ENCODE measurements at places on chromosomes 11 and 22. TPM values are rescaled to one million over a fixed set of nuclear protein-coding genes. Genes with fewer than 3 reads are reported as not detected.

DNA sequence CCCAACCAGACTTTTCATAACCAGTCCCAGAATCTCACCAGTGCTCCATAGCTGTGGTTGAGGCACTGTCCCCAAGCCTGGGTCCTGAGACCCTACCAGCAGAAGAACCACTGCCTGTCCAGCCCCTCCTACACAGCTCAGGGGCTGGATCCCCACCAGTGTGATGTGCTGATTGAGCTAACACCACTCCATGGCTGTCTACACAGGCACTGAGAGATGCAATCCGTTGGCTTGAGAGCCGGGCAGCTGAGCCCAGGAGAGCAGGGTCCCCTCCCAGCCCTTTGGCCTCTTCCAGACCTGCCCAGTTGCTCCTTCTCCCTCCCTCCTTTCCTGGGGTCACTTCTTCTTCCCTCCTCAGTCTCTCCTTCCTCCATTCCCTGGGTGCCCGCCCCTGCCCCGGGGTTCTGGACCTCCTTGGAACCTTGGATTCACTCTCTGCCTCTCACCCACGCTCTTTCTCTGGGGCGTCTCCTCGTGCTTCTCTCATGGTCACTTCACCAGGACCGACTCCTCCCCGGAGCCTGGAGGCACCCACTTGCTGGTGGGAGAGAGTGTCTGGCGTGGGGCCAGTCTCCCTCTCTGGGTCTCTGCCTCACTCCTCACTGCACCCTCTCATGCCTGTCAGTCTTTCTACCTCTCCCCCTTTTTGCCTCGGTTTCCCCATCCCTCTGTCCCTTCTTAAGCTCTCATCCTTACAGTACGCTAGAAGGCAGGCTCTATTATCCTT, 706 bp upstream of the SCYL1 start:
- peak overlapping the region; percentile 91 for H3K27ac ChIP-seq
- H3K4me1 ChIP-seq: peaks cover 40% of the 10 kb centered on the region
- no peaks in the 10 kb centered on the region for H3K36me3 ChIP-seq

DNA sequence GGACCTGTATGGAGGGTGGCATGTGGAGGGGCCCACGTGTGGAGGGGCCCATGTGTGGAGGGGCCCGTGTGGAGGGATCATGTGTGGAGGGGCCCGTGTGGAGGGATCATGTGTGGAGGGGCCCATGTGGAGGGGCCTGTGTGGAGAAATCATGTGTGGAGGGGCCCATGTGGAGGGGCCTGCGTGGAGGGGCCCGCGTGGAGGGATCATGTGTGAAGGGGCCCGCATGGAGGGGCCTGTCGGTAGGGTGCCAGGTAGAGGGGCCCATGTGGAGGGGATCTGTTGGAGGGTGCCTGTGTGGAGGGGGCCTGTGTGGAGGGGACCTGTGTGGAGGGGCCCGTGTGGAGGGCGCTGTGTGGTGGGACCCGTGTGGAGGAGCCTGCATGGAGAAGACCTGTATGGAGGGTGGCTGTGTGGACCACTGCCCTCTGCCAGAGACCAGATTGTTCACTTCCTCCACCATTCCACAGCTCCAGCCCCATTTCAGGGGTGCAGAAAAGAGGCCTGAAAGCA, 47.0 kb downstream of the IGLL5 start:
- peaks cover 4% of the 10 kb centered on the region for H3K27me3 ChIP-seq
- H3K36me3 ChIP-seq: no peaks in the 10 kb centered on the region
- no peak for DNase-seq
- peaks cover 9% of the 10 kb centered on the region for H3K4me1 ChIP-seq
- H3K27ac ChIP-seq: no peak overlapping the region
- H3K4me3 ChIP-seq: no peak overlapping the region

KRTAP5-7 gene
- total RNA-seq: not detected

DNA sequence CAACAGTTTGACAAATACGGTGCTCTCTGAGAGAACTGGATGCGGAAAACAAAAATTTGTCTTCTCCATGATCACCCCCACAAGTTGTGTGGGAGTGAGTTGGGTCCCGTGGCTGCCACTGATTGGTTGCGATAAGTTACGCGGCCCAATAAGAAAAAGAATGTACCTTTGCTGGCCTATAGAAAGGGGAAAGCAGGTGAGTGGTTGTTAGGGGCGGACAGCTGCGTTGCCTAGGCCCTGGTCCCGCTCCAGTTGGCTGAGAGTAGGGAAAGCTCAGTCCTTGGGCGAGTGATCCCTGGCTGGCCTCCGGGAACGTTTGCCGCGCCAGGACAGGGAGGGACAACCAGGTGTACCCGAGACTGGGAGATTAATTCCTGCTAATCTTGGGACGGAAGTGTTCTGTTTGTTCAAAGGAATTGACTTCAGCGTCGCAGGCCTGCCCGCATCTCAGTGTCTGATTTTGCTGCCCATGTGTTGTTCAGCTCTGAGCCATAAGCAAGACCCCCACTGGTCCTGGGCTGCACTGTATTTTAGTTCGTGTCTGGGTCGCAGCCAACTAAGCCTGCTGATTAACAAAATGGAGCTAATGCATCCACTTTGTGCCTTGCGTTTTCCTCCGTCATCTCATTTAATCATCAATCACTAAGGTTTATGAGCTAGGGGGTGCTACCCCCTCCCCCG, 773 bp upstream of the SYVN1 start:
- H3K27me3 ChIP-seq: no peaks in the 10 kb centered on the region
- H3K4me1 ChIP-seq: peaks cover 32% of the 10 kb centered on the region
- peak overlapping the region; percentile 100 for H3K27ac ChIP-seq
- DNase-seq: peak; percentile 76
- peak overlapping the region; percentile 98 for H3K4me3 ChIP-seq

DNA sequence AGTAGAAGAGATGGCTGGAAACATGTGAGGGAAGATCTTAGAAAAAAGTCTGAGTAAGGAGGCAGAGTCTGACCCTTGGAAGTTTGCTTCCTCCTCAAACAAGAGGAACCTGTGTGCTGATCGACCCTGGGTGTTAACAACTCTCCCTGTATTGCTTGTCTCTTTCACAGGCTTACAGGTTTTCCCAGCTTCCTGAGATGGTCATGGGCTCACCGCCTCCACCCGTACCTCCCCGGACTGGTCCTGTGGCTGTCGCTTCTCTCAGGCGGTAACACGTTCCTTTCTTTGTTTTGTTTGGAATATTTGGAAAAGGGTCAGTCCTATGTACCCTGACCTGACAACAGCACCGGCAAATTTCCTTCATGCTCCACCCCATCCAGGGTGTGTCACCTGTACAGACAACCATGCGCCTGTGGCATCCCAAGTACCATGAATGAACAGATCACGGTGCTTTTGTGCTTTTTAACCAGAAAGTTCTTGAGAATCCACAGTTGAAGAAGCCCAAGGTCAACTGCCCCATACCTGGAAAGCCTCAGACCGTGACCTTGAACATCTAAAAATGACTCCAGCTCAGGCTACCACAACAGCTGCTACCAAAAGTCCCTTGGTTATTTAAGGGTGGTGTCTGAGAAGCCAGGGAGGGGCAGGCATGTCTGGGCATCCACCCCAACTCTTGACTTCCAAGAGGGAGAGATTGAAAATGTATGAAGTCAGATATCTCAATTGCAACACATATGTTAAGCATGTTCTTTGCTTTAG, 44.6 kb downstream of the C11orf91 start:
- peaks cover 2% of the 10 kb centered on the region for H3K36me3 ChIP-seq
- DNase-seq: no peak
- H3K27ac ChIP-seq: no peak overlapping the region
- H3K27me3 ChIP-seq: peaks cover 64% of the 10 kb centered on the region
- H3K4me1 ChIP-seq: peaks cover 3% of the 10 kb centered on the region
- no peak overlapping the region for H3K4me3 ChIP-seq

DNA sequence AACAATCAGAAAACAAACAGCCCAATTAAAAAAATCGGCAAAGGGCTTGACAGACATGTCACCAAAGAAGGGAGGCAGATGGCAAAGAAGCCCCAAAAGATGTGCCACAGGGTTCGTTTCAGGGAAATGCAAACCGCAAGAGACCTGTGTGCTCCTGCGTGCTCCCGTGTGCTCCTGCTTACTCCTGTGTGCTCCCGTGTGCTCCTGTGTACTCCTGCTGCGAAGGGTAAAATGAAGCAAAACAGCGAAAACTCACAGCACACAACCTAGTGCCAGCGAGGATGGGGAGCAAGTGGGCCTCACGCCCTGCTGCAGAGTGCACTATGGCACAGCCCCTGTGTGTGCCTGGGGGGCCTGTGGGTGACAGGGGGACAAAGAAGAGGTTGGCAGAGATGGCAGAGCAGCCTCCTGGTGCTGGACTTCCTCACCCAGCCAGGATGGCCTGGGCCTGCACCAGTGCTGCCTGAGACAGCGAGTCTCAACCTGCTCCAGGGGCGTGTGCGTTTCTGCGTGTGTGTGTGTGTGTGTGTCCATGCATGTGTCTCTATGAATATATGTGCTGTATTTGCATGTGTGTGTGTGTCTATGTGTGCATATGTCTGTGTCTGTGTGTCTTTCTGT, 14.0 kb downstream of the ASCL2 start:
- no peak for DNase-seq
- H3K4me3 ChIP-seq: no peak overlapping the region
- H3K27ac ChIP-seq: no peak overlapping the region

- no peaks in the 10 kb centered on the region for H3K4me1 ChIP-seq
- H3K27me3 ChIP-seq: no peaks in the 10 kb centered on the region
- no peak overlapping the region for H3K4me3 ChIP-seq
- no peak overlapping the region for H3K27ac ChIP-seq
Measured at GRCh38 chr22:29517215-29517908, 36.2 kb downstream of the THOC5 start.

DNA sequence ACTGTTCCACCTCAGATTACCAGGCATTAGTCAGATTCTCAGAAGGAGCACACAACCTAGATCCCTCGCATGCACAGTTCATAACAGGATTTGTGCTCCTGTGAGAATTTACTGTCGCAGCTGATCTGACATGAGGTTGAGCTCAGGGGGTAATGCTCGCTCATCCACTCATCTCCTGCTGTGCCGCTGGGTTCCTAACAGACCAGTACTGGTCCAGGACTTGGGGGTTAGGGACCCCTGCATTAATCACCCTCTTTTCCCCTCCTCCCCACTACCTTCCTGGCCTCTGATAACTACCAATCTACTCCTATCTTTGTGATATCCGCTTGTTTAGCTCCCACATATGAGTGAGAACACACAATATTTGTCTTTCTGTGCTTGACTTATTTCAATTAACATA, 83.5 kb upstream of the FSHB start:
- no peak overlapping the region for H3K4me3 ChIP-seq
- H3K27ac ChIP-seq: no peak overlapping the region
- no peaks in the 10 kb centered on the region for H3K4me1 ChIP-seq
- H3K27me3 ChIP-seq: peaks cover 10% of the 10 kb centered on the region
- H3K36me3 ChIP-seq: no peaks in the 10 kb centered on the region
- no peak for DNase-seq

- peaks cover 10% of the 10 kb centered on the region for H3K4me1 ChIP-seq
- no peaks in the 10 kb centered on the region for H3K27me3 ChIP-seq
- DNase-seq: no peak
- H3K4me3 ChIP-seq: no peak overlapping the region
- H3K27ac ChIP-seq: no peak overlapping the region
Measured at GRCh38 chr11:106063009-106063408, 14.1 kb downstream of the KBTBD3 start.

GRCh38 chr11:32511926-32512325, 71.7 kb upstream of the EIF3M start:
- H3K4me1 ChIP-seq: peaks cover 2% of the 10 kb centered on the region
- H3K36me3 ChIP-seq: no peaks in the 10 kb centered on the region
- DNase-seq: no peak
- no peak overlapping the region for H3K27ac ChIP-seq
- no peak overlapping the region for H3K4me3 ChIP-seq

DNA sequence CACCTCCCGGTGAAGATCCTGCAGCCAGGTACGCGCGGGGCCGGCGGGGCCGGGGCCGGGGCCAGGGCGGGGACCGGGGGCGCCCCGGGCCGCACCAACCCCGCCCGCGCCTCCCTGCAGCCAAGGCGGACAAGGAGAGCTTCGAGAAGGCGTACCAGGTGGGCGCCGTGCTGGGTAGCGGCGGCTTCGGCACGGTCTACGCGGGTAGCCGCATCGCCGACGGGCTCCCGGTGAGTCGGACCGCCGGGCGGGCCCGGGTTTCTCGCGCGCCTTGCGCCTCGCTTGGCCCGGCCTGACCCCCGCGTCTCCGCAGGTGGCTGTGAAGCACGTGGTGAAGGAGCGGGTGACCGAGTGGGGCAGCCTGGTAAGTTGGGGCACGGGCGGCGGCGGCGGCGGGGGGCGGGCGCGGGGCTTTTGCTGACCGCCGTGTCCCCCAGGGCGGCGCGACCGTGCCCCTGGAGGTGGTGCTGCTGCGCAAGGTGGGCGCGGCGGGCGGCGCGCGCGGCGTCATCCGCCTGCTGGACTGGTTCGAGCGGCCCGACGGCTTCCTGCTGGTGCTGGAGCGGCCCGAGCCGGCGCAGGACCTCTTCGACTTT, 531 bp downstream of the PIM3 start:
- H3K36me3 ChIP-seq: no peaks in the 10 kb centered on the region
- no peaks in the 10 kb centered on the region for H3K27me3 ChIP-seq
- H3K4me3 ChIP-seq: peak overlapping the region; percentile 93
- peak overlapping the region; percentile 98 for H3K27ac ChIP-seq
- peaks cover 23% of the 10 kb centered on the region for H3K4me1 ChIP-seq
- peak; percentile 26 for DNase-seq

All from T-helper 17 cell (primary cell).